ENCODE measurements at places on chromosomes 1 and 21. TPM values are rescaled to one million over a fixed set of nuclear protein-coding genes. Genes with fewer than 3 reads are reported as not detected.

Gene SEMA4A
- 0.82 TPM for polyA plus RNA-seq

Gene LCE1C
- polyA plus RNA-seq, result not detected

DNA sequence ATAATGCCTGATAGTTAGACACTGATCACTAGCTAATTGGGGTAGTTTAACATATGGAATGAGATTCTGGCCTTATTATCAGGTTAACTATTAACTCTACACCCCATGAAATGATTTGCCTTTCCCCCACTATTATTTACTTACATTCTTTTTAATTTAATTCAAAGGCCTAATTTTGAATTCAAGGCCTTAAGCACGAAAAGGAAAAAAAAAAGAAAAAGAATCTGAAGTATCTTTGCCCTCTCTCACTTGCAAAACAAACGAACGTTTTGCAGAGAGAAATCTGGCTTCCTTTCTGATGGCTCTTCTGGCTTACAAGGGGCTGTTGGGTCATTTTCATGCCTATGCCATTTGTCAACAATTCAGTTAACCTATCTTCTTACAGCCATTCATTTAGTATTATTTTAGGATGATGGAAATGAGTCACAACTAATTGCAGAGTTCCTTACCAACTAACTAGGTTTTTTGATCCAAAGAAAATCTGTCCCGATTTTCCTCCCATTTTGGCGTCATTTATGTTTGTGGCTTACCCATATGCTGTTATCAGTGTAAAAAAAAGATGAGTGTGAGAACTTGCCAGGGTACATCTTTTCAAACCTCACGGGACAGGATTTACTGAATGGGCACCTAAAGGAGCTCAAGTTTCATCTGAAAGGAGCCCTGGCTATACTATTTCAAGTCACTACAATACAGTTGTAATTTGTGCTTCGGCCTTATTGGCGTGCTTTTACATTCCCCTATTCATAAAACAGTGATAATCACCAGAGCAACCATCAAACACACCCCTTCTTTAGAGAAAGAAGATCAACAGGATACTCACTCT lies 1.9 kb upstream of the ERRFI1 start:
- no peak for DNase-seq

GRCh38 chr1:5969168-5969567 lies 23.1 kb downstream of the NPHP4 start:
- DNase-seq, result no peak

Gene KCNQ4
- polyA plus RNA-seq, result 2.7 TPM

Gene CFHR1
- polyA plus RNA-seq, result 0.12 TPM

GRCh38 chr1:55781944-55782482 lies 566.8 kb upstream of the USP24 start:
- no peak for DNase-seq

DNA sequence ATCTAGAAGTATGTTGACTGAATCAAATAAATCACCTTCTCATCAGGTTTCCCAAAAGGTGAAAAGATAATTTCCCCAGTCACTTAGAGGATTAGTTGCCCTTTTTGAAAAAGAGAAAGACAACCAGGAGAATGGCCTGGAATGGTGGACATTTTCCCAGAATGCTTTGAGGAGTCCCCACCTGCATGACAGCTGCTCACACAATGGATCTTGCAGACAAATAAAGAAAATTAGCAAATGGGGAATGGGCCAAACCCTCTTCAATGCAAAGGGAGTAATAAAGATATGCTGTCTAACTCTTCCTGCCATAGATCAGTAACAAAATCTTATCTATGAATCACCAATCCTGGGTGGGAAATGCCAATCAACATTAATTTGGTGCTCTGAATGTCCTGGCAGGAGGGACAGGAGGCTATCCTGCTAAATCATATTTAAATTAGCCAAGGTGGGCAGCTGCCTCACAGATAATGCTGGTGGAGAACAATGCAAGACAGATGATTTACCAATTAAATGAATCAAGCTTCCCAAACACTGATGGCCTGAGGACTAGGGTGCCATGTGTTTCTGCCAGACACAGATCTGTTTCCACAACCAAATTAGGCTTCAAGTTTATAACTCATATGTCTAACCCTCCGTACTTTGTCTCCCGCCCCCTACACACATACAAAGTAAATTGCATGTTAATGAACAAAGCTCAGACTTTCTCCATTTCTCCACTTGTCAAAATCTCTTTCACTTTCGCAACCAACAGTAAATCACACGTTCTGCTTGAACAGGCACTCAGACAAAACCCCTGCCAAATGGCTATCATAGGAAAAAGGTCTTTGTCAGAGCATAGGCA lies 488.0 kb upstream of the PLXNA2 start:
- no peak for DNase-seq

DNA sequence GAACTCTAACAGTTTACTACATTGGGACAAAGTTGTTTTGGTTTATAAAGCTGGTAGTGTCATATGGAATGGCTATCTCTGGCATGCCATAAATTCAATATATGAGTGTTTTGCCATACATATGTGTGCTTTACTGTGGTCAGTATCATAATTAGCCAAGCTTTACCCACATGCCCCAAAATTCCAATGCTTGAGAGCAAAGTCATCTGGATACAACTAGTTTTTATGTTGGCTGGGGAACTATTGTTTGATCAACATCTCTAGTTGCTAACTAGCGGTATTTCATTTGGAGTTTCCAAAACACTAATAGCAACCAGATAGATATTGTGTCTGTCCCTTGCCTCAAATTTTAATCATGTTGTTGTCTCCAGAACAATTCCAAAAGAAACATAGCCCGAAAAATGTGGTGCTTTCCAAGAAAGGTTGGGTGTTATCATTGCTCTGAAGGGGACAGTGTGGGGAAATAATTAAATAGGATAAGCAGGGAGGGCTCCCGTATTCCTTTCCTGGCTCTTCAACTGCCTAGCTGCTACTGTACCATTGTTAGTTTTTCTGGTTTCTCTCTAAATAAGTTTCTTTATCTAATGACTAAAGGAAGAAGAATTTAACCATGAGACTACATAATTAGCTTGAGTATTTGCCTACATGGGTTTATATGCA lies 136.1 kb downstream of the TGFB2 start:
- DNase-seq, result no peak

DNA sequence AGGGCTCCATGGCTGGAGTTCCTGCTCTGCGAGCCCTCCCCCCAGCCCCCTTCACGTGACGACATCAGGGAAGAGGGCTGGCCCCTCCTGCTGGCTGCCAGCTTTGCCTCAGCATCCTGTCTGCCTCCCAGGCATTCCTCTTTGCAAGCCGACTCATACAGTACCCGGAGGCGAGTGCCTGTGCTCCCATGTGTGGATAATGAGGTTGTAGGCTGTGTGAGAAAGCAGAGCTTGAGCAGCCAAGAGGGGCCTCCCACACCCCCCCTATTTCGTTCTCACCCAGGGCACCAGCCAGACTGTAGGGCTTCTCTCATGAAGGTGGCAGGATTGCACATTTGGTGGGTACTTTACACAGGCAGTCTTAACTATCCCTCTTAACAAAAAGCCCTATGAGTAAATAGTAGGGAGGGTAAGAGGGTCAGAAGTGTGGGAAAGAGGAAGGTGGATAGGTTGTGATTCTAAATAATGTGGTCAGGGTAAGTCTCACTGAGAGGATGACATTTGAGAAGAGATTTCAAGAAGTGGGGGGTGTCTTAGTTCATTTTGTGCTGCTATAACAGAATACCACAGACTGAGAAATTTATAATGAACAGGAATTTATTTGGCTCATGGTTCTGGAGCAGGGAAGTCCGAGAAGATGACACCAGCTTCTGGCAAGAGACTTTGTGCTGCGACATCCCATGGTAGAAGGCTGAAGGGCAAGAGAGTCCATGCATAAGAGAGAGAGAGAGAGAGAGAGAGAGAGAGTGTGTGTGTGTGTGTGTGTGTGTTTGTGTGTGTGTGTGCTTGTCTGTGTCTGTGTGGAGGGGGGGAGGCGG lies 113.5 kb downstream of the OMA1 start:
- no peak for DNase-seq

DNA sequence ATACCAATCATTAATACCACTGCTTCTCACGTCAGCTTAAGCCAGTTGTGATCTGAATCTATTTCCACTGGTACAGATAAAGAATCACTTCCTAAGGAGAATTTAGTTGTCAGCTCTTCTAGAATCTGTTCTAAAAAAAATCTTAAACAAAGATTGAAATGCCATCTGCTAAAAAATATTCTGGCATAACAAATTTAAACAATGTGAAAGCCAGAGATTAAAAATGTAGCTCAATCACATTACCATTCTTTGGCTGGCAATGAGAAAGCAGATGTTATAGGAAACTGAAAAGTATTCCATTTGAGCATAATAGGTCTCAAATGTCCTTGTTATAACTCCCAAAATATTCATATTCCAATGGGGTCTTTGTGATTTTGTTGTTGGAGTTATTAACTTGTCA lies 21.7 kb upstream of the LRRC8B start:
- DNase-seq, result no peak

DNA sequence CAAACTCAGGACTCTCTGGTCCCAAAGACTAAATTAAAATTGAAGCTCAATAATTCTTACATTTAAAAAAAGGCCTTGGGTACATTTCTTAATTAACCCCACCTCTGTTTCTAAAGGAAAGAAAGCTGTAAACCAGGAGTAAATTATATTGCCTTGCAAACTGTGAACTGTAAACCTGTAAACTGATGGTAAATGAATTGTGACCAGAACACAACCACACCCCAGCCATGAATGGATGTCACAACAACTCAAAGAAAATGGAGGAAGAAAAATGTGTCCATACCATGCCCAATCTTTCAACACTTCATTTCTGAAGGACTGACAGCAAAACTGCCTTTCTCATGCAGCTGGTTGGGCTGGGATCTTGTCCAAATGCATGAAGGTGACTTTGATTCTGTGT lies 171.3 kb upstream of the C1orf87 start:
- DNase-seq, result no peak

Measured in psoas muscle (tissue), 8 donors.